ENCODE measurements at places on chromosomes 4 and X.
A peak's percentile ranks its signal among the peaks of the same experiment; 100 is the strongest.

DNA sequence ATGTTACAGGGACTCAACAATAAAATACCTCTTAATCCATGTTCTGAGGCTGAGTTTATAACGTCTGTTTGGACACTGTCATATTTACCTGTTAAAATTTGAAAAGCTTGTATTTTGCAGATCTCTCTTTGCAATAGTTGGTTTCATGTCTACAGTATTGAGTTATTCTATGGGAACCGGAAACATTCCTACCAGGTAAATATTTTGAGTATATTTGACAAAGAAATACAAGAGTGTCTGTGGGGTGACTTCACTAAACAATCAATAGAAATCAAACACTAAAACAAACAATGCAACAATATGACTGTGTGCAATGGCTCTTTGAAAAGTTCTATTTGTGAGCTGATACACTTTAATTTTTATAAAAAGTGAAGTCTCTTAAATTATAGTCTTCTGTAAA, 47.7 kb upstream of the CXCL8 start:
- no peak for DNase-seq

DNA sequence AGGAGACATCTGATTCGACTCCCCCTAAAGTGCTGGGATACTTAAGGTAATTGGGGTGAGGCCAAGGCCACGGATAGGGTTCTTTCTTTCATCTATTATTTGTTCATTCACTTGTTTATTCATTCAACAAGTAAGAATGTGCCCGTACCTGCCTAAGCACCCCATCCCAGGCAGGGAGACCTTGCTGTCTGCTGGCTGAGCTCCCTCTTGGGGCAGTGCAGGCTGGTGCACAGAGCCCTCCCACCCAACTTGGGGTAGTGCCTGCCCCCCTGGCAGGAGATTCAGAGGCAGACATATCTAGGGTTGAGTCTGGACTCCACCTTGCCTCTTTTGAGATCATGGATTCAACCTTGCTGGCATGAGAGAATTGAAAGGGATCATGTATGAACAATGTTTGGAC, 95.7 kb downstream of the DRD5 start:
- DNase-seq = no peak

DNA sequence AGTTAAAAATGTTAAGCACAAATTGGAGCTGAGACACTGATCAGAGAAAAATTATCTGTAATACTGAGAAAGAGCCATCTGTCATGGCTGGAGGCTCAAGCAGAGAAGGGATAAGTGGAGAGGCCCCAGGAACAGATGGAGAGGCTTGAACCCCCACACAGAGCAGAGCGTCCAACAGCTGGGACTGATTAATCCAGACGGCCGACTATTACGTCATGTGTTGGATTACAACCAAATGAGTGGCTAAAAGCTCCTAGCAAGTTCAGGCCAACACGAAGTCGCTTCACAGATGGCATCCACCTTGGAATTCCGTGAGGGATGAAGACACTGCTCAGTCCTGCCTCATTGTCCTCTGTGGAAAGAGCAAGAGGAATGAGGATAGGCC, 57.7 kb upstream of the ATXN3L start:
- peak; percentile 94 for DNase-seq

GRCh38 chr4:168637872-168638756, 141.3 kb downstream of the PALLD start:
- no peak for DNase-seq

- no peak for DNase-seq
These were observed 166.3 kb downstream of the GALNTL6 start for GRCh38 chr4:171979461-171979860.

- no peak for DNase-seq
These were observed 131.2 kb upstream of the SMARCAD1 start for GRCh38 chr4:94076498-94076897.

DNA sequence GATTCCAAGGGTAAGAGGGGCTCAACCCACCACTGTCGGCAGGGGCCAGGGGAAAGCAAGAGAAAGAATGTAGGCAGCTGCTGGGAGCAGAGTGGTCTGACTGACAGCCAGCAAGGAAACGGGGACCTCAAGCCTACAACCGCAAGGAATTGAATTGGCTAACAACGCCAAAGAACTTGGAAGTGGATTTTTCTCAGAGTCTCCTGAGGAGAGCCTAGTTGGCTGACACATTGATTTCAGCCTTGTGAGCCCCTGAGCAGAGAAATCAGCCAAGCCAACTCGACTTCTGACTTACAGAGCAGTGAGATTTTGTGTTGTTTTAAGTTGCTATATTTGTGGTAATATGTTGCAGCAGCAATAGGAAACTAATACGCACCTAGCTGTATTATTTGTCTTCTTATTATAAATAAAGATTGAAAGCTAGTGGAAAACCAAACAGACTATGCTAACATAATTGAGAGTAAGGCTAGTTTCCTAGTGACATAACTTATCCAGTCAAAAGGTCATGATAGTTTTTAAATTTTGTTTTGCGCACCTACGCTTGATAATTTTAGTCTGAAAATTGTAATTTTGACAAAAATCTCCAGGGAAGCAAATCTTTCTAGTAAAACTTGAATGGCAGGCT, 145.8 kb upstream of the HCCS start:
- no peak for DNase-seq

DNA sequence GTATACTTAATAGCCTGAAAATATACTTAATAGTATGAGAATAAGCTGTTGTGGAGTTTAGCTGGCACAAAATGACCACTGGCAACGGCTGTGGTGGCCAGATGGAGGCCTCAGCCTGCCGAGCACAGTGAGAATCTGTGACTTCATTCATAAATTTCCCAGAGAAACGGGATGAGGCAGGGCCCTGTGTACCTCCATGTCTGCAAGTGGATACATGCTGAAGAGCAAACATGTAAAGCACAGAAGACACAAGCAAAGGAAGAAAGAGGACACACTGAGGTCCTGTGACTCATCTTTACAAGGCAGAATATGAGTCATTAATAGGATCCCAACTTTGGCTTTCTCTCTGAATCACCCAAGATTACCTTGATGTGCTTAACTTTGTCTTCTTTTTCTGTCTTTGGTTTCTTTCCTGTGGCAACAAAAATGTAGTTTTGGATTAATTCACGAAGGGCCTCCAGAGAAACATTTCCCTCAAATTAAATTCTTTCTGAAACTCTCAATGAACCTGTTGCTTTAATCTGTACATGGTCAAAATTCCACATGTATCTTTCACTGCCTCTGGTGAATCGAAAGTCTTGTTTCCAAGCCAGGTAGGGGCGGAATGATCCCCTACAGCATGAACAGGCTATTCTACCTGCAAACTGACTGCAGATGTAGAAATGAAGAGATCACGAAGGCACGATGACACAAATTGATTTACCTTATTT, 56.4 kb downstream of the IRF2 start:
- peak; percentile 51 for DNase-seq

DNA sequence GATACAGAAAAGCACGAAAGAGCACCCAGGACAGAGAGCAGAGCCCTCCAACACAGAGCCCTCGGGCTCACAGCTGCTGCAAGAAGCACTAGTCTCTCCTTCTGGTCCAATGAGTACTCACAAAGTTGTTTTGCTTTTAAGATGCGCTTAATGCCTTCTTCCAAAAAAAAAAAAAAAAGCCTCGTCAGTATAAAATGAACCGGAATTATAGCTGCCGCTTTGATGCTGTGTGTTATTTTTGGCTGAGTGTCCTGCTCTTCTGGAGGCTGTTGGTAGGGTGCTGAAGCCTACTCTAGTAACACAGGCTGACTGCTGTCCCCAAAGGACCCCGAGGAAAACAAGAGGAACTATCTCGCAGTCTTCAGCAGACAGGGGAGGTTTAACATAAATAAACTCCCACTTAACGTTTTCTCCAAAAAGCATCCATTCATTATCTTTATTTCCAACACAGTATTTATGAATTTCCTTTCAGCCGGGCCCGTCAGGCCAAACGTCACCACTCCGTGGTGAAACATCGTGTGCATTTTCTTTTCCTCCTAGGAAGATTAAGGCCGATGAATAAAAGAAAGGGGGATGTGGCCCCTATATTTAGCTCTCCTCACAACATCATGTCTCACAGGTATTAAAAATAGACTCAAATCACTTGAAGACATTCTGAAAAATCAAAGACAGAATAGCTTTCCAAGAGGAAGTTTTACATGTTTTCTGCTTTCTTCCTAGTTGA, 213.7 kb upstream of the PPARGC1A start:
- DNase-seq = no peak

DNA sequence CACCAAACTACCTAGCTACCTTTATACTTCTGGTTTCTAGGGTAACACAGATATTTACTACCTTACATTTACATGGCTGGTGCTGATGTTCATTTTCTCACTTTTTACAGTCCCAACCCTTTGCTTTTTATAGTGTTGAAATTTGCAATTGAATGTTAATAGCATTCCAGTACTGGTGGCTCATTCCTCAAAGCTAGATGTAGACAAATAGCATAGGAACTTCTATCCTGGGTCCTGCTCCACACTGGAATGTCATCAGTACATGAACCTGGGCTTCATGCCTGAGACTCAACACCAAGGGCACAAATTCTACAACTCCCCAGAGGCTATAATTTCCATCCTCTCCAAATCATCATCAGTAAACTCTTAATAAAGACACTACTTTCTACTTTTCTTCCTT, 10.3 kb upstream of the TRMT2B start:
- DNase-seq = peak; percentile 23

- DNase-seq = no peak
These were observed 98.1 kb upstream of the OTUD4 start for GRCh38 chr4:145278341-145279121.

GRCh38 chr4:17956245-17956644, 65.3 kb downstream of the LCORL start:
- no peak for DNase-seq

GRCh38 chr4:187286525-187286924, 562.9 kb upstream of the FAT1 start:
- DNase-seq = no peak

- DNase-seq = peak; percentile 74
These were observed 123.5 kb upstream of the BMPR1B start for GRCh38 chr4:94634271-94634670.

DNA sequence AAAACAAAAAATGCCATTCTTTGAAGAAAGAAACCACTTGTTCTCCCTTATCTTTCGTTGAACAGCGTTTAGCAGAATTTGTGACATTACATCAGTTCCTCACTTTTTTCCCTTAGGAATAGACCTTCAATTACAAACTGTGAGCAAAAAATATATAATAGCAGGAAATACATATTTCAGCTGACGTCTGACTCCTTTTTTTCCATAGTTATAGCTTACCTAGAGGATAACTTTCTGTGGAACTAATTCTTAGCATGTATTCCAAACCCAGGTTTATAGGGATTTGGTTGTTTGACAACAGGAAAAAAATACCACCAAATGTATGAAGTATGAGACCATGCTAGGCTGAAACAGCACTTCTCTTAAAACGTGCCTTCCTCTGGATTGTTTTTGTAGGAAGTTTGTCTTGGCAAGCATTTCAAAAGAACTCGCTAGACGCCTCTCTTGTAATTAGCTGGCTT, 2.0 kb upstream of the LIMCH1 start:
- no peak for DNase-seq

- no peak for DNase-seq
These were observed 726.5 kb downstream of the FAM133A start for GRCh38 chrX:94400488-94400887.

DNA sequence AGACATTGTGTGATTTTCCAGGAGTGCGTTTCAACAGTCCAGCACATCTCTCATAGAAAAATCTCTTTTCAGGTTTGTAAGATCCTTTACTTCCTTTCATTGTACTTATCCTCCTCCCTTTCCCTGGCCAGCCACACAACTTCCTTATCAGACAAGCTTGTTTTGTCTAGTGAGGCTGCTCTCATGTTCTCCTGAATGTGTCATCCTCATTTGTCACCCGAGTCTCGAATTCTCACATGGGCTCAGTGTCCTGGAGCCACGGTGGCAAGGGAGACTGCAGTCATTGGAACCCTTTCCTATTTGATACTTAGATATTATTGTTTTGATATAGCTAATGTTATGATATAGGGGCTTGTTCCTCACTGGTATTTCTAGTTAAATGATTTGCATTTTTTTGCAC, 16.9 kb downstream of the SYNPO2 start:
- no peak for DNase-seq

DNA sequence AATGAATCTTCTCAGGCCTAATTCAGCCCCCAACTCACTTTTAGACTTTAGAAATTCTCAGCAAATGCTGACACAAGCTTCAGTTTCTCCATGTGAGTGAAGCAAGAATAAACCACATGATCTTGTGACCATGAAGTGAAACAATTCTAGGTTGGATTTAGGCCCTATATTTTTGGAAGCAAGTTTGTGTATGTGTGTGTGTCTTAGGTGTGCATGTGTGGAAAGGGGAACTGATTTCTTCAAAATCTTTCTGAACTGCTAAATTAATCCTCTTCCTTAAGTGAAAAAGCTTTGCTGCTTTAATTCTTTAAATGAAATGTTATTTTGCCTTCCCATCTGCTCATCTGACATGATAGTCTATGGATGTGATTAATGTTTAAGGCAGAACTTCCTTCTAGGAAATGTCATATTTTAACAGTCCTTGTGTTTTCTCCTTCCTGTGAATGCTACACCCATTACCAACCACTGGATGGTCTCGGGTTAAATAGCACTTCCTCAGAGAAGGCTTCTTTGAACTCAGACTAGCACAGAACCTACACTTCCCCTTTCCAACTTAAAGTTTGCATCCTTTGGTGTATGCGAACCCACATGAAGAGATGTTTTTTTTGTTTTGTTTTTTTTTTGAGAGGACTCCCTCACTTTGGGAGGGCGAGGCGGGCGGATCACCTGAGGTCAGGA, 1.2 kb upstream of the TMEM144 start:
- no peak for DNase-seq

- DNase-seq = no peak
These were observed 26.5 kb upstream of the RBMX start for GRCh38 chrX:136906921-136907510.

GRCh38 chr4:184854673-184855072, 28.9 kb upstream of the ACSL1 start:
- no peak for DNase-seq

- no peak for DNase-seq
These were observed 77.4 kb downstream of the MTMR1 start for GRCh38 chrX:150770623-150771022.

- DNase-seq = no peak
These were observed 5.3 kb downstream of the APOO start for GRCh38 chrX:23902419-23902818.

- no peak for DNase-seq
These were observed 195.7 kb downstream of the SHROOM3 start for GRCh38 chr4:76630741-76631140.

- DNase-seq = no peak
These were observed 33.0 kb downstream of the TSPAN5 start for GRCh38 chr4:98625399-98625798.

DNA sequence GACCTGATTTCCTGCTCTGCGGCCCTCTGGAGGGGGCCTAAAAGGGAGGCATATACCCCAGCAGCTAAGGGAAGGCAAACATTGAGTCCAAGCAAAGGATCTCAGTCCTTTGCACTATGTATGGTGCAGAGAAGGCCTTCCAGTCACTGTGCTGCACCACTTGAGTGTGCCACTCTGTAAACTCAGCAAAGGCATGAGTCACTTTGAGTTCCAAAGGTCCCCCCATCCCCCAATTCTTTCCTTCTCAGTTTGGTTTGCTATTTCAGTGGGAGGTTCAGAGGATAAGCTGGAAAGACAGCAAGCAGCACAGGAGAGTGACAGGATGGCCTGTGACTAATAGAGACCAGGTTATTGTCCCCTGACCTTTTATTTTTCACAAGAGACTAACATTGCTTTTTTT, 131.3 kb downstream of the FHDC1 start:
- peak; percentile 3 for DNase-seq
